ENCODE measurements at places on chromosomes 5 and 9.

- DNase-seq: no peak
Observed at GRCh38 chr5:143218517-143219170, 184.8 kb downstream of the NR3C1 start.

DNA sequence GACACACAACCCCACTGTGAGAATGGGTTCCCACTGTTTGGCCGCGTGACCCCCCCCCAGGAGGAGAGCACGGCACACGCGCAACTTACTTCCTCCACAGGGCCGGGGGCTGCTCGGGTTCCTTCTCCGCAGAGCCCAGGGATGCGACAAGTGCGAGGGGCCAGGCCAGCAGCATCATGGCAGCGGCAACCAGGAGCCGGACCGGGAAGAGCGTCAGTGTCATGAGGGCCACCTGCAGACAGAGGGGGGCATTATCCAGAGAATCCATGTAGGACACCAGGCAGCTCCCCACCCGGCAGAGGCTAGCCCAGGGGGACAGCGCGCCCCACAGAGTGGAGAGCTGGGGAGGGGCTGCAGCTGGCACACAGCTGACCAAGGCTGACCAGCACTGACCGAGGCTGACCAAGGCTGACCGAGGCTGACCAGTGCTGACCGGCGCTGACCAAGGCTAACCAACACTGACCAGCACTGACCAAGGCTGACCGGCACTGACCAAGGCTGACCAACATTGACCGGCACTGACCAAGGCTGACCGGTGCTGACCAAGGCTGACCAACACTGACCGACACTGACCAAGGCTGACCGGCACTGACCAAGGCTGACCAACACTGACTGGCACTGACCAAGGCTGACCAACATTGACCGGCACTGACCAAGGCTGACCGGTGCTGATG lies 22.3 kb downstream of the LPCAT1 start:
- DNase-seq: no peak

DNA sequence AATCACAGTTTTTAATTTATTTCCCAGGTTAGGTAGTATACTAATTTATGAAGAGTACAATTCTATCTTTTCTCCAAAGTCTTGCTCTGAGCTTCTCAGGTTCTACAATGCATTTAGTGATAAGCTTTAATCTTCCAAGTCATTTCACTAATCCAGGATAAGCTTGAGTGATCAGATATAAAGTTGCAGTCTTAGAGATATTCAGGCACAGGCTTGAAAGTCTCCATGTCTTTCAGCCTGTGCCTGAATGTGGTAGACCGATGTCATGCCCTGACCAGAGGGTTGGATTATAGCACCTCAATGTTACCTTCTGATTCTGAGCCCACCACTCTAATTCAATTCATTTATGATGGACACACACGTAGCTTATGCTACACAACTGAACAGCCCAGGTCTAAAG lies 3.2 kb downstream of the CRHBP start:
- no peak for DNase-seq

DNA sequence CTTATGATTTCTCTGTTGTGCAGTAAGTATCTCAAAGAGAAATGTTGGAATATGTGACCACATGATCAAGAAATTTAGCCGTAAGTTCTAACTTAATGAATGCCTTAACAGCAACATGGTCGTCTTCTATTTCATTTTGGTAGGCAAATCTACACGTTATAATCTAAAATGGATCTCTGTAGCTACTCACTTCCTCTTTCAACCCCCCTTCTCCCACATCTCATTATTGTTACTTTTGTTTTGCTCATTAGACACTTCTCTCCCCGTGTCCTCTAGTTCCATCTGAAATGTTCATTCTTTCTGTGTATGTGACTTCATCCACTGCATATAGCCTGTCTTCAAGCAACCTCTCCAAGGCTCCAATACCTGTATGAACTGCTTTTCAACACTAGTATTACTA lies 27.1 kb upstream of the LPAR1 start:
- DNase-seq: no peak

DNA sequence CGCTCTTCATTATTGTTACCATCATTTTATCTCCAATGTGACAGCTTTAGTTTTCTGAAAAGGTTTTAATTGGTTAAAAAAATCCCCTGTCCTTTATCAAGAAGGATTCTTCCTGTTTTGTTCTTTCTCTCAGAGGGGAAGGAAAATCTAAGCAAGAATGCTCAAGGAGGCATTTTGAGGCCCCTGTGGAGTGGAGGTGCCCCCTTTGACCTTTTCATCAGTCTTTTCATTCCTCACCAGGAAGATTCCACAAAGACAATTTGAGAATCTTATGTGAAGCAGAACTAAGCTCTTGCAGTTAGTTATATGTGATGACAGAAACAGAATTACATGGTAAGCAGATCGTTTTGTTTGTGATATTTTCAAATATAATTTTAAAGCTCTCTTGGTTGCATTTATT lies 489.6 kb downstream of the MAN2A1 start:
- DNase-seq: no peak

- no peak for DNase-seq
Observed at GRCh38 chr5:111069839-111070238, 1.7 kb upstream of the TSLP start.

DNA sequence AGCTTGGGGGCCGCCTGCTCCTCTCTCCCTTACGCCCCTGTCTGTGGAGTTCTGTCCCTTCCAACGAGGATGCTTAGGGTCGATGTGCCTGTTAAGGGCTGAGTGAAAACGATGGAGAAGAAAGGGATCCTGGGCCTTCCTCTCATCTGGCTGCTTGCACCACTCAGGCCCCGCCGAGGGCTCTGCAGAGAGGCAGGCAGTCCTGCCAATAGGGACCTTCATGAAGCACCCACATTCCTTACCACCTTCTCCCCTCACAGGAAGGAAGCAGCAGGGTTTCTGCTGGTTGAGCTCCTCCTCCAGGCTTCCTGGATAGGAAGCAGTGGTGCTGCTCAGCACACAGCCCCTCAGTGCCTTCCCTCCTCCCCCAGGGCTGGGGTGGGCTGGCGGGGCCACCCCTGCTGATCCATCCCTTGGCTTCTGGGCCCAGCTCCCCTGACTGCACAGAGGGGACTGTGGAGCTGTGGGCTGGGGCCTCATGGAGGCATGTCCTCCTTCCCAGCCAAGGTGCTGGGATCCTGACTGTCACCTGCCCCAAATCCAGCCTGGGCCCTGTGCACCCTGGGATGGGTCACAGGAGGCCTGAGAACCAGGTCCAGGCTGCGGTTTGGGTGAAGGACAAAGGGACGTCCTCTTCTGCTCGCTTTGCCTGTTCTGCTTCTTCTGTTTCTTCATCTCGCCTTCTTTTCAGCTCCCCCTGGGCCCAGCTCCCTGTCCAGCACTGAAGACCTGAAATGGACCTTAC lies 50.5 kb downstream of the AHRR start:
- no peak for DNase-seq

DNA sequence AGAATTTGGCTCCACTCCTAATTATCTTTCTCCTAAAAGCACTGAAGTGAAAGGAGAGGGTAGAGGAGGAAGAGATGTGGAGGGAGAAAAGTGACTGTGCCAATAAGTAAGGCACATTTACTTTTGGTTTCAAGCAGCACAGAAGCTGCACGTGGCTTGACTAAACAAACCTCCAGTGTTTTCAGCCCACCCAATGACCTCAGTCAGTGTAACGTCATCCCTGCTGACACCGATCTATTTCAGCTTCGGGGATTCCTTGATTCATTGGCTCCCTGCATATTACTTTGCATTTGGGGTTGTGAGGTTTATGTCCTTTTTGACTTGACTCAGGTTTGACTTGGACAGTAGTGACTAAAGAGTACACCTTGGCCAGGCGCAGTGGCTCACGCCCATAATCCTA lies 35.6 kb upstream of the NIM1K start:
- no peak for DNase-seq

GRCh38 chr5:28014779-28015178 lies 976.4 kb upstream of the CDH9 start:
- DNase-seq: no peak

DNA sequence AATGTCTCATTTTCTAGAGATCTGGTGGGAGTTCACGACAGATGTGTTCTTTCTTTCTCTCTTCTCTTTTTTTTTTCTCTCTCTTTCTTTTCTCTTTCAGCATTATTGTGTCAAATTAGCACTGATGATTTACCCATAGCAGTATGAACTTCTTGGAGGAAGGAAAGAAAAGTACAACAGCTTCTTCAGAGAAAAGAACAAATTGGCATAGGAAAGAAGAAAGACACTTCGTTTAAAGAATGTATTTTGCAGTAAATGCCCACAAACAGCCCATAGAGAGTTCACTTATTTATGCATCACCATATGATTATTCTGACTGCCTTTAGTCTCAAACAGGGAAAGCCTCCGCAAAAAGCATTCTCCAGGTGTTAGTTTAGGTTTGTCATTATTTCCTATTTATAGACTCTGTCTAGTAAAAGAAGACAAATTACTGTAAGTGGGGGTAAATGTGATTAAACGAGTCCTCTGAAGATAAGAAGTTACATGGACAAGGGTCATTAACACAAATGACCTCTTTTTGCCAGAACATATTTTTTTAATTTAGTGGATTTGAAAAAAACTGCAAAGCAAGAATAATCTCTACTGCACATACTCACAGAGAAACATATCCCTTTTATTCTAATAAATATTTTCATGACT lies 68.0 kb downstream of the POU5F2 start:
- peak; percentile 8 for DNase-seq

DNA sequence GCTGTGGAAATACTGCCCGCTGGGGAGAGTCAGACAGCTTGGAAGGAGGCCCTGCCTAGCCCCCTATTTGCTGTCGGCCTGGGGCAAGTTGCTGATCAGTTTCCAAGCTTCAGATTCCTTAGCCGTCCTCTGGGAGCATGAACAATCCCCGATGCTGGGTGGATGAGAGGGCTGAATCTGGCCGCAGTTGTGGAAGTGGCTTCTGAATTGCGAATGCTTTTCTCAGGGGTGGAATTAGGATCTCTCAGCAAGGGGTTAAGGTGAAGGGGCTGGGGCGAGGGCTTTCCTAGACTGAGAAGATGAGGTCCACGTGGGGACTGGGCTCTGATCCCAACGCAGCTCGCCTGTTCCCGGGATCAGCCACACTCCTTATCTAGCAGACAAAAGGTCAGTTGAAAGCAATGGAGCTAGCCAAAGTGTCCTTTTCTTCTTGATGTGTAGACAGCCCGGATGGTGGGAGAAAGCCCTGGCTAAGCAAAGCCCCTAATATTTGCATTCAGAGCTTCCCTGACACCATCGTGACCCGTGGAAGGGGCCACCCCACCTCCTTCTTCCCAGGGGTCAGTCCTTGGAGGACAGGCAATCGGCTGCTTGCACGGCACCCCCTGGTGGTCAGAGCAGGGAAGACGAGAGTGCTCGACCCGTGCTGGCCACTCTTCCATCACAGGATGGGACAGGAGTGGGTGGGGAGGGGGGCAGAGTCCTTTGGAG lies 54.9 kb downstream of the COL15A1 start:
- DNase-seq: no peak

All from NCI-H2227 treated with DMSO at 0.1 percent for 48 hours (cell line).